ENCODE measurements at places on chromosomes 12 and 14. TPM values are rescaled to one million over a fixed set of nuclear protein-coding genes. Genes with fewer than 3 reads are reported as not detected.

The OR4K13 gene
- not detected for total RNA-seq

The ZFHX2 gene
- total RNA-seq = 1.0 TPM

The LRFN5 gene
- 0.37 TPM for total RNA-seq

The RAD9B gene
- 0.62 TPM for total RNA-seq

The AICDA gene
- total RNA-seq = not detected

The PLEKHD1 gene
- total RNA-seq = 0.37 TPM

- DNase-seq = no peak
These were observed 376.7 kb downstream of the PDZRN4 start for GRCh38 chr12:41564816-41565215.

The KRT5 gene
- total RNA-seq = 1.1 TPM

The HRK gene
- total RNA-seq = 0.20 TPM

DNA sequence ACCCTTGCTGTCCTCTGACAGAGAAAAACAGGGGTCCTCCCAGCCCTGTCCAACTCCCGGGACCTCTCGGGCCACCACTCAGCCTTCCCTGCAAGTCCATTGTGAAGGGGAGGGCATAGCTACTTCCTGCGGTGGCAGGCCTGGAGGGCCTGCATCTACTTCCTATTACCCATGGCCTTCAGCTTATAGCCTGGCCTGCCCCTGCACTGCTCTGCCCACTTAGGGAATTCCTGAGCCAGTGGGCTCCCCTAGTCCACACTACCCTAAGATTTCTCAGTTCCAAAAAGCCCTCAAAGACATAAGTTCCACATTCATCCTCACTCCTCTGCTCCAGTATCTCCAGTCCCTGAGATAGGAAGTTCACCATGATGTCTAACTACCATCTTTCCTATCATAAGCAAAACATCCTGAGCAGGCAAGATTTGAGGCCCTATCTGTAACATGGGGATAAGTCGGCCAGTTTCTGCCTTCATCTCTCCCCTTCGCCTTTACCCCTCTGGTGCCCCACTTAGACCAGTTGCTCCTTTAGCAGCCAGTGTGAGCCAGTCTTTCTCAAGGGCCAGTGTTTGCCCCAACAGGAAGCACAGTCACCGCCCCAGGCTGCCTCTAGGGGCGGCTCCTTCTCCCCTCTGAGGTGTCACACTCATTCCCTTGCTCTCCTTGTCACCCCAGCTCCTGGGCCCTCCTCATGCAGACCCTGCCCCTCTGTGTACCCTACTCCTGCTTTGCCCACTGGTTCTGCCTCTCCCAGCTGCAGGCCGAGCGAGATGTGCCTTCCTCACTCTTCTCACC is 10.9 kb downstream of the HDAC7 start:
- peak; percentile 39 for DNase-seq

The RAD51AP1 gene
- total RNA-seq = 1.2 TPM
